Neural progenitor cell (in vitro differentiated cells): ENCODE measurements at places on chromosomes 4 and X.

GRCh38 chr4:46975812-46976553 is 17.4 kb downstream of the GABRA4 start:
- DNase-seq: no peak

DNA sequence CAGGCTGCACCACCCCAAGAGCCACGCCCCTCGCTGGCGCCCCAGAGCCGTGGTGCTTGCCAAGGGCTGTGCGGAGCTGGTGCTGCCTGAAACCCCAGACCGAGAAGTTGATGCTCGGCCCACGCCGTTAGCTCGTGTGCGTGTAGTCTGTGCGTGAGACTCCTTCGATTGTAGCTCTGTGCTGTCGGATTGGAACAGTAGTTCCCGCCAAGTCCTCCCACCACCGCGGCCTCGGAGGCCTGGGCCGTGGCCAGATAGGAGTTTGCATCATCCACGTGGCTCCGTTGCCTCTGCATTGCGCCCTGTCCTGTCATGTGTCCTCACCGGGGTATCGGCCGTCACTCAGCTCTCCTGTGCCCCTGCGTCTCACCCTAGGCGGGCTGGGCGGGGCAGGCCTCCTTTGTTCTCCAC is 24.2 kb downstream of the TNIP2 start:
- DNase-seq: no peak

DNA sequence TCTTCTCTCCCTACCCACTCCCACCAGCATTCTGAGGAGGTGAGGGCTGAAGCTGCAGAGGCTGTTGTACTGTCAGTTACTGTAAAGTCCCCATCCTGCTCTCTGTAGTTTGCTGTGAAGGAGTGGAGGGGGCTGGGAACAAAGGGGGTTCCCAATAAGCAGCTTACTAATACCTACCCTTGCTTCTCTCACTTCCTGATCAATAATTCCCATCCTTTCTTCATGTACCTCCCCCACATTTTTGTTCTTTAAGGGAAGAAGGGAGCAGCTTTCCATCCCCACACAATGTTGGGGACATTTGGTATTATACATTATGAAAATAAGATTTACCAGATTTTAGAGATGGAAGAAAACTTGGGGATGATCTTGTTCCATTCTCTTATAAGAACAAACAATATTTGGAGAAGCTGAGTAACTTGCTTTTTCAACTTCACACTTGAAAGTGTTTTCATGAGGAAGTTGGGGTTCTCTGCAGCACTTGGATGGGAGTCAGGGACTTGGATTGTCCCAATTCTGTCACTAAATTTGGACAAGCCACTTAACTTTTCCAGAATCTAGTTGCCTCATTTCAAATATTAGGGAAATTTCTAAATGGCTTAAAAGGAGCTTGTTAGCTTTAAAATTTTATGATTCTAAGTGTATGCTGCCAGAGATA is 5.4 kb downstream of the TBC1D1 start:
- no peak for DNase-seq

DNA sequence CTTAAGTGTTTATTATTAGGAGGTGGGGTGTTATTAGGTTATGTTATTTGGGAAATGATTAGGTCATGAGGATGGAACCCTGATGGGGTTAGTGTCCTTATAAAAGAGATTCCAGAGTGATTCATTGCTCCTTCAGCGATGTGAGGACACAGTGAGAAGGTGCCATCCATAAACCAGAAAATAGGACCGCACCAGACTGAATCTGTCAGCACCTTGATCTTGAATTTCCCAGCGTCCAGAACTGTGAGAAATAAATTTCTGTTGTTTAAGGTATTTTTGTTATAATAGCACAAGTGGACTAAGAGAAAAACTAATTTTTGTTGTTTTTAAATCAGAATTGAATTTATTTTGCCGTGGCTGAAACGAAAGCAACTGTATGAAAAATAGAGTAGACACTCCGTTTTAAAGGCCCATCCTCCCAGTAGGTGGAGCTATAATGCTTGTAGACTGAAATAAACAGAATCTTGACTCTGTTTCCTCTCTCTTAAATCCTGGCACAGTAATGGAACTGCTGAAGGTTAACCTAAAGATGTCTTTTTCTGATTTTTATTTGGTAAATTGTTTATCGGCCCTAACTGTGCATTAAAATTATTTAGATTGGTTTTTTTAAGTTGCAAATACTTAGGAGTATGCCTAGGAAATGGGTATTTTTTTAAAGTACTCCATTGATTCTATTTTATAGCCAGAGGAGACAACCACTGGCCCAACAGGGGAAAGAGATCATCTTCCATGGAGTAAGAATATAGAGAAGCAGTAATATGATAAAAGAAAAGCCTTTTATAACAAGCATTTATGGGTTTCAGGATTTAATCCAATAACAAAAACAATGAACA is 133.2 kb upstream of the ADAMTS3 start:
- peak; percentile 76 for DNase-seq

DNA sequence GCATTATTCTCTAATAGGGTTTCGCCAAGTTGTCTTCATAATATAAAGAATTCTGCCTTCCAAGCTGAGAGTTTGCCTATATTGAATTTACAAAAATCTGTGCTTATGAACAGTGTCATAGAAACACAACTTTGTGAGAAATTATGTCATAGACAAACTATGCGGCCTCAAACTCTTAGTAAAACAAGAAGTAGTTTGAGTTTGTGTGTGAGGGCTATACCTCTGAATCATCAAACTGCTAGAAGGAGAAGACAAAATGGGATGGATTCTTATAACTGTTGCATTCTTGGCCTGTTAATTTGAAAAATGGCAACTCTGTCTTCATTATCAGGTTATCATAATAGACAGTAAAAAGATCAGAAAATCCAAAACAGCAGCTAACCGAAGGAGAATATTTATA is 46.1 kb upstream of the NAP1L5 start:
- no peak for DNase-seq

DNA sequence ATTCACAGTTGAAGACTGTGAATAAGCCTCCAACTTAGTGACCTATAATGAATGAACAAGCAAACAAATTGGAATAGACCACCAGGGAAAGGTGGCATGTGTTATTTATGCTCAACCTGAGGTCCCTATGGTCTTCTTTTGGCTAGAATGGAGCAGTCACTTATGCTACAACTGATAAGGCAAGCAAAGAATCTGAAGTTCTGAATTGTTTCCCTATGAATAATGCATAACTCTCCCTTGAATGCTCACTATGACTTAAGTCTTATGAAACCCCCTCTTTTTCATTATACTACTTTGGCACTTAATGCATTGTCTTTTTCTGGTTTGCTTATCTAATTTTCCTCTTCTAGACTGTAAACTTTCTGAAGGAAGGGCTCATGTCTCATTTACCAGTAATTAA is 2.6 kb downstream of the GIMD1 start:
- DNase-seq: no peak

GRCh38 chr4:20298986-20299385 is 47.3 kb downstream of the SLIT2 start:
- DNase-seq: no peak

DNA sequence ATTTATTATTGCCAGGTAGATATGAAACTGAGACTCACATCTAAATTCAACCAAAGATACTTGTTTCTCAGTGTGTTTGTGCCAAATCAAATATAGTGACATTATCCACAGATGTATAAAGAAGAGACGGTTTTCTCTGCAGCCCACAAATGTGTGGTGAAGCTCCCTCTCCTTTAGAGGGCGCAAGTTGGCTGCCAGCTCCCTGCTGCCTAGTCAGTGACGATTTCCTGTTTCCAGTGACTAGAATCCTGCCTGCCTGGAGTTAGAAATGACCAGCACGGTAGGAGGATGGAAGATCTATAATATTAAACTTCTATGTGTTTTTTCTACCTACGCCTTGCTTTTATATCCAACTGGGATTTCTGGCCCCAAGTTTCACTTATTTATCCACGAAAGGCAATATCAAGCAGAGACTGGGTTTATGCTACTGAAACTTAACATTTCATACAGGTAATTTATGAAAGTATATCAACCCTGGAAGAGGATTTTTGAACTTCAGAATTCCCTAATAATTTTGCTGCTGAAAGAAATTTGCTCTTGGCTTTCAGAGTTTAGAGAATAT is 1793.7 kb upstream of the TENM3 start:
- DNase-seq: peak; percentile 71

- peak; percentile 70 for DNase-seq
Observed at GRCh38 chr4:2042204-2042946, 16.8 kb upstream of the NAT8L start.
